Hematopoietic multipotent progenitor cell (in vitro differentiated cells): ENCODE measurements at places on chromosomes 7 and 10.

DNA sequence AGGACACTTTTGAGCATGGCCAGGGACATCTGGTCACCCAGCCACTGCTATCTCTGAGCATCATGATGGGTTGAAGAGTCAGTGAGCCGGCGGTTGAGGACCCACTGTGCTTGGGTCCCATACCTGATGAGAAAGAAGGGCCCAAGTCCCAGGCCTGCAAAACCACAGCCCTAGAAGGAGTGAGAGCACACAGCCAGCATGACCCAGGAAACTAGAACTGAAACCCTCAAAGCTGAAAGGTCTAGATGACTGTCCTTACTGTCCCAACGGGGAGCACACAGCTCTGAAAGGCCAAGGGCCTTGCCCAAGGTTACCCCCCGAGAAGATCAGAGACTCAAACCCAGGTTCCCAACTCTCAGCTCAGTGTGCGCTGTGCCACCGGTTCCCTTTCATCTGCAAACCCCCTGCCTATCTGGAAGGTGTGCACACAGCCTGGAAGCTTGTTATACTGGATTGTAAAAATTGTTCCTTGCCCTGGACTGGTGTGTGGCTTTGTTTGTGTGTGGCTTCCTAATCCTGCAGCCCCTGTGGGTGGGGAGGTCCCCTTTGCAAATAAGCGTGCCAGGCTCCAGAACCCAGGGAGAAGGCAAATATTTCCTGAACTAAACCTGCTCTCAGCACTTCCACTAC, 22.6 kb upstream of the PSAP start:
- no peak for DNase-seq

- DNase-seq: no peak
Observed at GRCh38 chr7:149886018-149886415, 12.2 kb downstream of the ATP6V0E2 start.

- DNase-seq: peak; percentile 34
Observed at GRCh38 chr7:142626420-142627035, 122.7 kb upstream of the PRSS1 start.

- DNase-seq: no peak
Observed at GRCh38 chr7:143314127-143314526, 1.8 kb upstream of the CLCN1 start.

- DNase-seq: no peak
Observed at GRCh38 chr10:89575031-89575430, 39.6 kb upstream of the SLC16A12 start.

GRCh38 chr10:109982123-109982522, 25.7 kb upstream of the ADD3 start:
- DNase-seq: no peak

- no peak for DNase-seq
Observed at GRCh38 chr7:14292737-14293136, 303.3 kb upstream of the ETV1 start.

DNA sequence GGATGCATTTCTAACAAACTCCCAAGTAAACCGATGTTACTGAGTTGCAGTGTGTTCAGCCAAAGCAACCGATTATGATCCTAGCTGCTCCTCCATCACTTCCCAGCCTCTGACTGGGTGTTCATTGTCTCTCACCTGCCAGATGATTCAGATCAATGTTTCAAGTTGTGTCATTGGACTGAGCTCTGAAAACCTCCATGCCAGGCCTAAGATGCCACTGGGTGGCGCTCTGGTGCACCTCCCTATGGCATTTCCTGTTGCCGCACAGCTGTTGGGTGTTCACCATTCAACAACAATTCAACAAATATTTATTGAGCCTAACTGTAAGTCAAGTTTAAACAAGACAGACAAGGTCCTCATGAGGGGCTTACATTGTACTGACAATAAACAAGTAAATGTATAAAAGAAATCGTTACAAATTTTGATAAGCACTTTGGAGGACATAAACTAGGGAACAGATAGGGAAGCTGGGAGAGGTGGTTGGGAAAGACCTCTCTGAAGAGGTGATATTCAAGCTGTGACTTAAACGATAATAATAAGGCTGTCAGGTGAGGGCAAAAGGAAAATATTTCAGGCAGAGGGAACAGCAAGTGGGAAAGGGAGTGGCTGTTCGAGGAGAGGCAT, 22.8 kb downstream of the RGR start:
- DNase-seq: peak; percentile 54

DNA sequence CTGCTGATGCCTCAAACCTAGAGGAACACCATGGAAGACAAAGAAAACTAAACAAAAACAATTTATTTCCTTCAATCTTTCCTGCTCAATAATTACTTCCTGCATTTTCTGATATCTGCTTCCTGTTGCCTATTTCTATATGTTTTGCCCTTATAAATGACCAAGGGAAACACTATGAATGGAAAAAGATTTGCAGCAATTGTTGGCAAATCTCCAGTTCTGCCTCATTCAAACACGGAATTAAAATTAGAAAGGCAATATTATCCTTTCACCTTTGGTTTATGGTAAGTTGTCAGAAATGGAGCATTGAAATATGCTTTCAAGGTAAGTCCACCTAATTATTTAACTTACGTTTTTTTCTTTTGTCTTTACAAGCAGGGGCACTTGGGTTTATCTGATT, 552.2 kb upstream of the ANKRD30A start:
- DNase-seq: no peak

DNA sequence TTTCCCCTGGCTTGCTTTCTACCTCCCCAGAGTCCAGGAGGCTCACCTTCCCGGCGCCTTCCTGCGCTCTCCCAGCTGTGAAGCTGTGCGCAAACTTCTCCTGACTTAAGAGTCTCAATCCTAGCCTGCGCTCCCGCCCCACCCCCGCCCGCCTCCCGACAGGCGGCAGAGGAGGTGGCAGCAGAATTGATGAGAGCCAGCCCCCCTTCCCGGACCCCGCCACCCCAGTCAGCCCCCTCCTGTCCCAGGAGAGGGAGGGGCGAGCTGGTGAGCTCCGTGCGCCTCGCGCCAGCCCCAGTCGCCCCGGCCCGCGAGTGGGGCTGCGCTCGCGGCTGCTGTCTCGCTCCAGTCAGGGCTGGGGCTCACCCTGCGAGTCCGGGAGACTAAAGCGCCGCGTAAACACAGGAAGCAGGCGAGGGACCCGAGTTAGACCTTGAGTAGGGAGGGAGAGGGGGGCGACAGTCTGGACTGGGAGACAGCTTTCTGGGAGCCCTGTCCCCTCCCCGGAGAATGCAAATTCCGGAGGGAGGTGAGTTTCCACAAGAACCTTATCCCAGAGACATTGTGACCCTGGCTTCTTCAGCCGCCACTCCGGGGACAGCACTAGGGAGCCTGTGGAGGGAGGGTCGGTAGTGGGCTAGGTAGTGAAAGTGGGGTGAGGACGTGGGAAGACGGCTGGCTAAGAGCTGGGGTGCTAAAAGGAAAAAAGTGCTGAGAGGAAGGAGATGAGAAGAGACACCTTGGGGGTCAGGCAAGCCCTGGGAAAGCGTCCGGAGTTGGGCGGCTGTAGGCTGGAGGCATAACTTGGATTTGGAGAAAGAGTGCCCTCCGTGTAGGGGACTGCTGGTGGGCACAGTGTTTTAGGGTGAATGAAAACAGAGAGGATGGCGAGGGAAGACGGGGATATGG, at the start of gene CALCR:
CALCR (minus strand) TSS at position 79 of the 909 bp plus-strand sequence. CDS start 87,743 bp downstream, outside the sequence.
- no peak for DNase-seq

DNA sequence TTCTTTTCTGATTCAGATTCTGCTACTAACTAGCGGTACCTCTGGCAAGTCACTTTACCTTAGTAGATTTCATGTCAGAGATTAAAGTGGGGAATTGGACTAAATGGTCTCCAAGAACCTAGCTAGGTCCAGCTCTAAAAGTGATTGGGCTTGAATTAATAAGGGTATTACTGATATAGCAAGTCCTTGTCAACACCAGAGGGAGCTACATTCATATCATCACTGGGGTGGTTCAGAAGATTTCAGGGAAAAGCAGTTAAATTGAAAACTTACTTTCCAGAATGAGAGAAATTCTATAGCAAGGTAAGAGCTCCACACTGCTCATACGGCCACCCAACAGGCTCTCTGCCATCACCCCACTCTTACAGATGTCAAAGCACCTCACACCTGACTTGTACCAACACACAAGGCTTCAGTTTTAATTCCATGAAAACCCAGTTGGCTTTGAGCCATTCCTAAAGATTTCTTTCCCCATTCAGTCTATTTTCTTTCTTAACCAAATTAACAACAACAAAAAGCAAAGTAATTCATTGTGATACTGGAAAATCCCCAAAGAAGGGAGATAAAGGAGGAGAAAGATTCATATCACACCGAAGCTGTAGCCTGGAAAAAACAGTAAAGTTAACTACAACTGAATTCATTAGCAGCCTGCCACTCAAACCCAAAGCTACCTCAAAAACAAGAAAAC, 38.0 kb upstream of the SPOCK2 start:
- DNase-seq: no peak
